ENCODE measurements at places on chromosomes 7 and 10. TPM values are rescaled to one million over a fixed set of nuclear protein-coding genes. Genes with fewer than 3 reads are reported as not detected.

DNA sequence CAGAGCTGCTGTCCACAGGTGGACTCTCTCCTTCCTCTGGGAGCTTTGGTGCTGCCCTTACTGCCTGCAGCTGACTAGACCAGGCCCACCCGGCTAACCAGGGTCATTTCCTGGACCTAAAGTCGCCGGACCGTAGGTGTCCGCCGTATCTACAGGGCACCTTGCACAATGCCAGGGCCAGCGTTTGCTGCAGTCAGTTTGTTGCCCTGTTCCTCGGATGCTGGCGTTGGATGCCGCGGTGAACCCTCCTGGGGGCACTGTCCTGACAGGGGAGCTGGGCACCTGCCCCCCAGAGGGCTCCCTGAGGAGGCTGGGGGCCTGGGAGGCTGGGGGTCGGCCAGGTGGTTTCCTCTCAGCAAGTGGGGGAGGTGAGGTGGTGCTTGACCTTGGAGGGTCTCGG, 96.6 kb downstream of the UNCX start:
- DNase-seq = no peak

GRCh38 chr7:103710247-103710646, 264.2 kb upstream of the SLC26A5 start:
- no peak for DNase-seq

The ZNF488 gene
- total RNA-seq = 0.10 TPM

- DNase-seq = no peak
Observed at GRCh38 chr10:75406462-75407223, 5.1 kb upstream of the ZNF503 start.

GRCh38 chr10:18308600-18308999, 168.4 kb downstream of the CACNB2 start:
- no peak for DNase-seq

GRCh38 chr7:4175346-4175973, 506.6 kb upstream of the FOXK1 start:
- DNase-seq = no peak

DNA sequence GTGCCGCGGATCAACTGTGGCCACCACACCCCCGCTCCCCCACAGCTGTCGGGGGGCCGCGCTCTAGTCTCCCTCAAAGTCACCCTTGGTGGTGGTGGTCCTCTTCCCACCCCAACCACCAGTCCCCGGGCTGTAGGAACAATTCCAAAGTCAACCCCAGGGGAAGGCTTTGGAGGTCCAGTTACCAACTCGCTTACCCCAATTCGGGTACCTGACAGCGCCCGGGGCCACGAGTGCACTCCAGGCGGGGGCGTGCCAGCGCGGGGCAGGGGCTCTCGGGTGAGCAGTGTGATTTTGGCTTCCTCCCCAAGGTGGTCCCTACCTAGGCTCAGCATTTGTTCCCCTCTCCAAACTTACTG, 584 bp upstream of the ZMIZ1 start:
- DNase-seq = no peak

The MMD2 gene
- not detected for total RNA-seq

The ACBD7 gene
- total RNA-seq = 0.99 TPM

GRCh38 chr7:8179486-8179885, 82.5 kb downstream of the ICA1 start:
- no peak for DNase-seq

DNA sequence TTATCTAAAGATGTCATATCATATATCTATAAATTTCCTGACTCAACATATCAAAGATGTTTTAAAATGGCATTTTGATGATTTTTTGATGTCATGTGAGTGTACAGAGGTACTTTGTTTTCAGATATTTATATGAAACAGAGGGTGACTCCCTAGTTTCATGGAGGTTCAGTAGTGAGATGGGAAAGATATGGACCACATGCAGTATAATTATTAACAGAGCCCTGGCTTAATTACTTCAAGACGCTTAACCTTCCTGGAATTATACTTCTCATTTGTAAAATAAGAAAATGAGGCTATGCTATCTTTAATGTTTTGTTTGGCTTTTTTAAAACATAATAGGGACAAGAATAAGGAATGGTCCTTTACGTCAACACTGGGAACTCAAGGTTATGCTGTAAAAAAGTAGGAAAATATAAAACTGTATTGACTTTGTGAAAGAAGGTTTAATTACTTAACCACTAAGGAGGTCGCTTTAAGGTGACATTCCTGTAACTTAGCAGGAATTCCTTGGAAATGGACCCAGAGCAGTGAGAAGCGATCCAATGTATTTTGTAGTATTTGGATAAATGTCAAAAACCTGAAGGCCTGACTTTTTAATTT, 821.0 kb upstream of the IGFBP3 start:
- DNase-seq = no peak

DNA sequence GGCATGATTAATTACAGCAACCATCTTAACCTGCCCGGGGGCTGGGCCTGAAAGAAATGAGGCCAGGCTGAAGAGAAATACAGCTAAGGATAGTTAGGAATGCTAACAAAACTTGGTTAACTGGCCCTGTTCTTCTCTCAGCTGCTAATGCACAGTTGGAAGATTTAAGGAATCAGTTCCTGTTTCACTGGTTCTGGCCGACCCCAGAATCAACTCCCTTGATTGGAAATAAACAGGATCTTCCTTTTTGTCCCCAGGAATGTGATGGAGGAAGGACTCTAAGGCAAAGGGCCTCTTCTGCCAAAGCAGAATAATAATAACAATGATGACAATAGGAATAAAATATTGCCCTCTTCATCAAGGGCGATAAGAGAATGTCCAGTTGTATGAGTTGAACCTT, 3.5 kb upstream of the LRMDA start:
- DNase-seq = no peak

DNA sequence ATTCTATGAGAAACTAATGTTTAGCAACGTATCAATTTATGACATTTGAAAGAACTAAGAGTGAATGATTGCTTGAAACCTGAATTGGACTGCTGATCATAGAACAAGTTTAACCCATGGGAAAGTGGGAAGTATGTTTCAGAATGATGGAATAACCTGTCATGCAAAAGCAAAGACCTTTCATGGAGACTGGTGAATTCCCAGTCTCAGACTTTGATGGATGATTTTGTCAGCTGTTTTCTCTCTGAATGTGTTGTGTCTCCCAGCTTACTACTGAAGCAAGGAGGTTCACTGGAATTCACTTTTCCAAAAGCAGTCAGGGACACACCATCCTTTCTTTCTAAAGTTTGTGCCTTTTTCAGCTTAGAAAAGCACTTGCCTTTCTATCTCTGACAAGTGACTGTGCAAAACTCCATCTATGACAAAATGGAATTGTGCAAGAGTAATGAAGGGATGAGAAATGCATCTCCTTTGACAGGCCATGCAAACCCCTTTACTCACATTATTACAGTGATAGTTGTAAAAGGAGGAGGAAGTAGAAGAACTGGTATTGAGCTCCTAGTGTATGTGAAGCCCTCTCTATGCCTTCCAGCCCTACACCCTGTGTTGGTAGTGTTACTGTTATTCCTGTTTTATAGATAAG, 176.1 kb downstream of the PRKG1 start:
- DNase-seq = no peak

- no peak for DNase-seq
Observed at GRCh38 chr10:7339510-7339909, 71.3 kb downstream of the SFMBT2 start.

DNA sequence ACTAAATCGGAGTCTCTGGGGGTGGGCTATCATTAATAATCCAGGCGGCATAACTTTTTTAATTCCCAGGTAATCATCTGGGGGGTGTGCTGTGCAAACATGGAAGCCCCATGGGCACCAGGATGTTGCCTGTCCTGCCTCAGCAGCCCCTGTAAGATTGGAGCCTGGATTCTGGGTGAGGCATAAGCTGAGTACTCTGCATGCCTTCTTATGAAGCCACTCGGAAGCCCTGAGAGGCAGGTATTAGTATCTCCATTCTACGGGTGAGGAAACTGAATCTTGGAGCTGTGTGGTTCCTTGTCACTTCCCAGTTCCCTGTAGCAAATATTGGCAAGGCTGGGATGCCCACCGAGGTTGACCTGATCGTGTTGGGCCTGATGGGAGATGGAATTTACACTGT, 7.4 kb upstream of the OPN4 start:
- DNase-seq = no peak

DNA sequence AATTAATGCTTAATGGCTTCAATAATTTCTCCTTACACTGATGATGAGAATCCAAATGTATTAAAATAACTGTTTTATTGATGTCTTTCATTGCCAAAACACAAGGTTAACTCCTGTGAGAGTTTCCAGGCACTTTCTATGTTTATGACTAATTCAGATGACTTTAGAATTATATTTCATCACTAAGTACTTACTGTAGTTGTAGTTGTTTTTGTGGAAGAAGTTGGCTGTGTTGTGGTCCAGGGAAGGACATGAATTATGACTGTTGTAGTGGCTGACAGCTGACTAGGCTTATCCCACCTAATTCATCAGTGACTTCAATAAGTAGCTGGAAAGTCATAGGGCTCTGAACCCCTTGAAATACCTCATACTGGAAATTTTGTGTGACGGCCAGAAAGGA, 254.8 kb downstream of the HGF start:
- DNase-seq = no peak

- DNase-seq = no peak
Observed at GRCh38 chr7:137850972-137851945, 4.5 kb upstream of the DGKI start.

The TFR2 gene
- total RNA-seq = 1.4 TPM

- no peak for DNase-seq
Observed at GRCh38 chr10:116688241-116688711, 54.1 kb downstream of the HSPA12A start.

GRCh38 chr10:14618674-14619073, 156.0 kb downstream of the FAM107B start:
- DNase-seq = no peak

DNA sequence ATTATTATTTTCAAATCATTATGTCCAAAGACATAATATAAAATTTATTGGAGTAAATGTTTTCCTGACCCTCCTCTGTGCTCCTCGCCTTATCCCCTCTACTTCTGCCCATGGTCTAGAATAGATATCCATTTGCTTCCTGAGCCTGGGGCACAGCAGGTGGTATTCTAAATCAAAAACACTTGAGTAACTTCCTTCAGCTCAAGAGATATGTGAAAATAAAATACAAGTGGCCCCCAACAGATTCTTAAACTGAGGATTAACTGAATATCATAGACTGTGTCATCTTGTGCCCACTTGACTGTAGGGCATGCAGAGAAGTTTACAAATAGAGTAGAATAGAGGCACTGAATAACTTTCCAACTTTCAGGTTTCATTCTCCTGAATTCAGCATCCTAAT, 59.1 kb downstream of the HGF start:
- no peak for DNase-seq

GRCh38 chr10:2777666-2778355, 289.5 kb upstream of the PFKP start:
- no peak for DNase-seq

The ZNF804B gene
- not detected for total RNA-seq

GRCh38 chr10:92850185-92850584, 1.9 kb downstream of the EXOC6 start:
- DNase-seq = no peak

The LIPJ gene
- 0.49 TPM for total RNA-seq

GRCh38 chr10:49252313-49253034, 46.5 kb upstream of the C10orf71 start:
- no peak for DNase-seq

GRCh38 chr10:124643330-124644009, 100.7 kb downstream of the FAM53B start:
- no peak for DNase-seq

- no peak for DNase-seq
Observed at GRCh38 chr7:140863867-140864266, 60.9 kb downstream of the BRAF start.

The CPA4 gene
- total RNA-seq = 63.8 TPM

The OR2A14 gene
- total RNA-seq = not detected

GRCh38 chr10:67794909-67795460, 43.0 kb downstream of the DNAJC12 start:
- no peak for DNase-seq

DNA sequence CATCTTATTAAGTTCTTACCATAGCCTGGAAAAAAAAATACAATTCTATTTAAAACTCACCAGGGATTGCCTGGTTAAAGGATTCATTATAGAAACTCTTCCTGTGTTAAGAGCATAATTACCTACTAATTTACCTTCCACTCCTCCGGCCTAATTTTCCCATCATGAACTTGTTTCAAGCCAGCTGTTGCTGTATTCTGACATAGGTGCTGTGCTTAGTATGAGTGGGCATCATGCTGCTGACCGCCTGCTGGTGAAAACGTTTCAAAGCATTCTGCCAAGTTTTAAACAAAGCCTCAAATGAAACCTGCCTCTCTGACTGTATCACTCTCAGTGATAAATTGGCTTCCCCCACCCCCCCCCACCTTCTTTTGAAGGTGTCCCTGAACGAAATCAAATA, 47.8 kb upstream of the KCNMA1 start:
- DNase-seq = no peak

The INTS15 gene
- total RNA-seq = 16.2 TPM

The PLEKHA8 gene
- total RNA-seq = 13.9 TPM

The TAC1 gene
- 3.8 TPM for total RNA-seq

DNA sequence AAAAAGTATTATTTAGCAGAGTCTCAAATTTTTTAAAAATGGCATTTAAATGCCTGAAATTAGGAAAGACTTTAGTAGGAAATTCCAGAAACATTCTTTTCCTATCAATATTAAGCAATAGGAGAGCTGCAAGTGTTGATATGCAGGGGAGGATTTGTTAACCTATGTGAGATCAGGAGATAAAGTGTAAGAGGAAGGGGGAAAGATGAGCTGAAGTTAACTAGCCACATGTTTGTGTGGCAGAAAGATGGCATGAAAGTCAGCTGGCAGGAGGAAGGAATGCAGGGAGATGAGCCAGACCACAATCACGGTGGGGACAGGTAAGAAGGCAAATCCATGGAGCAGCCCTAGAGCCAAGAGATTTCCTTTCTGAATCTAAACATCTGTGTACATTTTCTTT, 303.6 kb downstream of the MAGI2 start:
- DNase-seq = no peak

The HPSE2 gene
- total RNA-seq = 3.1 TPM

- no peak for DNase-seq
Observed at GRCh38 chr7:151941009-151941408, 15.2 kb upstream of the GALNTL5 start.

GRCh38 chr7:117405519-117405918, 21.8 kb downstream of the ASZ1 start:
- DNase-seq = no peak

- no peak for DNase-seq
Observed at GRCh38 chr10:29414501-29414900, 125.6 kb downstream of the LYZL1 start.

- DNase-seq = no peak
Observed at GRCh38 chr7:39183796-39184195, 206.1 kb downstream of the POU6F2 start.

- no peak for DNase-seq
Observed at GRCh38 chr7:35555386-35555785, 139.5 kb downstream of the HERPUD2 start.

DNA sequence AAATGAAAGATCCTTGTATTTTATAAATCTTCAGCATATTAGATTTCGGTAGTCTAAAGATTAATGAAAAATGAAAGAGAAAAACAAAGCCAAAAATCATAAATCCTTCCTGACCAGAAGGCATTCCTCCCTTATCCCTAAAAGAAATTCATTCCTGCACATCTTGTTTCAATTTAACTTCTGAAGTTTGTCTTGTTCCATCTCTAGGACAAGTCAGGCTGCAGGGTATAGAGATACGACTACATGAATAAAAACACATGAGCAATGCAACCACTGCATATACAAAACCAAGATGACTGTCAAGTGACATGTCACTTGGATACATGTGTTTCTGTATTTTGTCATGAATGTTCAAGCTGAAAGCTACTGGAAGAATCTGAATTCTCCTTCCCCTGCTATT, 214.9 kb downstream of the JAZF1 start:
- peak; percentile 56 for DNase-seq

Data from skin of body (tissue), 3 donors.